ENCODE measurements at places on chromosomes 11 and 22. TPM values are rescaled to one million over a fixed set of nuclear protein-coding genes. Genes with fewer than 3 reads are reported as not detected.

Gene TPBGL
- total RNA-seq, result 0.24 TPM

Gene LZTR1
- 52.7 TPM for total RNA-seq

Gene TSSK2
- 1.4 TPM for total RNA-seq

Gene HTR3A
- total RNA-seq, result not detected

Gene IL10RA
- 4.8 TPM for total RNA-seq

Gene SCGB1D2
- total RNA-seq, result not detected

Gene YPEL1
- total RNA-seq, result 9.6 TPM

Gene UPK3A
- total RNA-seq, result not detected

Gene C11orf42
- not detected for total RNA-seq

Gene POU2AF3
- total RNA-seq, result not detected

Gene PGM2L1
- 20.0 TPM for total RNA-seq

Gene ACR
- total RNA-seq, result not detected

Gene NRXN2
- 43.6 TPM for total RNA-seq

Gene CRYBA4
- total RNA-seq, result not detected

Gene SYT8
- total RNA-seq, result 11.1 TPM

Gene KCNJ5
- total RNA-seq, result 12.5 TPM

Gene NXPE4
- total RNA-seq, result not detected

Gene RIMBP3C
- total RNA-seq, result not detected

Gene ACRV1
- 2.2 TPM for total RNA-seq

Gene SYCE3
- total RNA-seq, result not detected

Gene RIMBP3B
- not detected for total RNA-seq

Gene SHANK2
- total RNA-seq, result 40.0 TPM

Gene PNPLA5
- total RNA-seq, result not detected

Gene TRAF6
- total RNA-seq, result 27.4 TPM
